ENCODE measurements at places on chromosomes 2 and 18. TPM values are rescaled to one million over a fixed set of nuclear protein-coding genes. Genes with fewer than 3 reads are reported as not detected.

DNA sequence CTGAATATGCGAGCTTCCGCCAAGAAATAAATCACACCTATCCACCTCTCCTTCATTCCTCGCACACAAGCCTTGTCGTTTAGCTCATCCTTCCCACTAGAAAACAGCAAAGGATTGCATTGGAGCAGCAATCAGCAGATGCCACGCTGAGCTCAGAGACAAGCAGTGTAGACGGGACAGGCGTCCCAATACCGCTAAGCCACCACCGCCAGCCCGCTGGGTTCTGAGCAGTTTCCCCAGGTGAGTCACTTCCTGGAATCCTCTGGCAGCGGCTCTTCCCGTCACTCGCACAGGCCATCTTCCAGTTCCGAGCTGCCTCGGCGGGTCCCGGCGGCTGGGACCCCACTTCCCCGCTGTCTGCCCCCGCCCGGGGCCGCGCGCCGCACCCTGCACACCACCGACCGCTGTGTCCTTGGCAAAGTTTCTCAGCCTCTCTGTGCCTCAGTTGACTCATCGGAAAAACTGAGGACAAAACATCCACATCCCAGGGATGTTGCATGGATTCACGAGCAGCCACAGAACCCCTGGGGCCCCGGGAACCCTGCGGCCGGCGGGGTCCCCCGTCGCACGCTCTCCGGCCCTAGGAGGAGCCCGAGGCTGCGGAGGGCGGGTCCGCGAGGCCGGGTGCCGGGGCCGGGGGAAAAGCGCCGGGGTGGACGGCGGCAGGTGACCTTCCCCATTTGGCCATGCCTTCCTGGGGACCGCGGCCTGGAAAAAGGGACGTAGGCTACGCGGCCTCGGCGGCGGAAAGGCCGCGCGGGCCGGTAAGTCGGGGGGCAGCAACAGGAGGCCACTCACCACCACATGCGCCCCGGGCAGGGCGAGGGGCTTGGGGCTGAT, 573 bp downstream of the KDSR start:
- H3K27ac ChIP-seq = no peak overlapping the region
- peaks cover 11% of the 10 kb centered on the region for H3K36me3 ChIP-seq
- H3K27me3 ChIP-seq = no peaks in the 10 kb centered on the region

Gene SLC8A1
- total RNA-seq = 4.3 TPM

Gene GLI2
- total RNA-seq = 17.0 TPM

DNA sequence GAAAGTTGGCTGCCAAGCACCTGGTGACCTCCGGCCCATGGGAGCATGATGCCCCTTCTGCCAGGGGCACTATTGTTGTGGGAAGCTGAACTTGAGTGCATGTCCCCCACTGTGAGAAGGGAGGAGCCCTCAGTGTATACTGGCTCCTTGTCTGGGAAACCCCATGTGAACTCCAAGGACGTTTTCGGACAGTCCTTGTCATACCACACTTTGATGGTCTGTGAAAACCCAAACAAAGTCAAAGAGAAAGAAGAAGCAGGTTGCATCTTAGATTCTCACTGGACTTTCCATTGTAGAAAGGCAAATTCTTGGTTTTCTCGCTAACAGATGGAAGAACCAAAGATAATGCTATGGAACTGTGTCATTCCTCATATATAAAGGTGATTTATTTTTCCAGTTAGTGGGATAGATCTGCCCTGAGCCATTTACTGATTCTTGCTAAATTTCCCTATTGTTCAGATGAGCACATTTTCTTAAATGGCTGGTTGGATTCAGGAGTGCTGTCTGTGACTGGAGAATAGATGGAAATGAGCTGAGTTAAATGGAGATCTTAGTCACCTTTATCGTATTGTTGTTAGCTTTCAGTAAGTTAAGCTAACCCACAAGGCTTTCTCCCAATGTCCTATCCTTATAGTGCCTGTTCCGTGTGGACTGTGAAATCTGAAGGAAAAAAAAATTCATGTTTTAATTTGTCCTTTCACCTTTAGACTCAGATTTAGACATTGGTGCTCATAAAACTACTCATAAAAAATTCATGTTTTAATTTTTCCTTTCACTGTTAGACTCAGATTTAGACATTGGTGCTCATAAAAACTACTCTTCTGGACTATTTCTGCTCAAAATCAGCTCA, 166.6 kb downstream of the ACTR3 start:
- no peak overlapping the region for H3K4me3 ChIP-seq
- peaks cover 60% of the 10 kb centered on the region for H3K27me3 ChIP-seq
- DNase-seq = no peak
- no peaks in the 10 kb centered on the region for H3K36me3 ChIP-seq

Gene ZNF396
- 10.4 TPM for total RNA-seq

Gene LRRTM4
- 4.2 TPM for total RNA-seq

GRCh38 chr2:37852585-37853014, 72.5 kb upstream of the RMDN2 start:
- H3K36me3 ChIP-seq = no peaks in the 10 kb centered on the region
- no peaks in the 10 kb centered on the region for H3K27me3 ChIP-seq
- no peak for DNase-seq
- no peak overlapping the region for H3K27ac ChIP-seq
- H3K4me3 ChIP-seq = no peak overlapping the region

DNA sequence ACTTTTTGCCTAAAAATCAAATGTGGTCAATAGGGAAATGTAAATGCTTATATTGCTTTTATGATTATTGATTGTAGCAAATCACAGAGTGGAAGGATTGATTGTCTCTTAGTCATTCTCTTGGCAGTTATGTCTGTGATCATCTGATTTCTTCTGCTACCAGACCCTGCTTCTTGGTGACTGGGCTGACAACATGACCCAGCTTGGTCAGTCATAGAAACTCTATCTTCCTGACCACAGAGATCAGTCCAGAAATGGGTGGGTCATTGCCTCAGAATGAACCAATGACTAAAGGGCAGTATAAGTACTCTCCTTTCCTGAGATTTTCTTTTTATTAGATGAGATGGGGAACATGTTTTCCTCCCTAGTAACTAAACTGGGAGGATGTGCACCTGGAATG, 87.6 kb downstream of the MAIP1 start:
- no peak overlapping the region for H3K27ac ChIP-seq
- no peaks in the 10 kb centered on the region for H3K27me3 ChIP-seq
- H3K4me1 ChIP-seq = no peaks in the 10 kb centered on the region
- H3K36me3 ChIP-seq = no peaks in the 10 kb centered on the region
- H3K4me3 ChIP-seq = peak overlapping the region; percentile 46

Gene LRATD1
- total RNA-seq = 1.1 TPM

DNA sequence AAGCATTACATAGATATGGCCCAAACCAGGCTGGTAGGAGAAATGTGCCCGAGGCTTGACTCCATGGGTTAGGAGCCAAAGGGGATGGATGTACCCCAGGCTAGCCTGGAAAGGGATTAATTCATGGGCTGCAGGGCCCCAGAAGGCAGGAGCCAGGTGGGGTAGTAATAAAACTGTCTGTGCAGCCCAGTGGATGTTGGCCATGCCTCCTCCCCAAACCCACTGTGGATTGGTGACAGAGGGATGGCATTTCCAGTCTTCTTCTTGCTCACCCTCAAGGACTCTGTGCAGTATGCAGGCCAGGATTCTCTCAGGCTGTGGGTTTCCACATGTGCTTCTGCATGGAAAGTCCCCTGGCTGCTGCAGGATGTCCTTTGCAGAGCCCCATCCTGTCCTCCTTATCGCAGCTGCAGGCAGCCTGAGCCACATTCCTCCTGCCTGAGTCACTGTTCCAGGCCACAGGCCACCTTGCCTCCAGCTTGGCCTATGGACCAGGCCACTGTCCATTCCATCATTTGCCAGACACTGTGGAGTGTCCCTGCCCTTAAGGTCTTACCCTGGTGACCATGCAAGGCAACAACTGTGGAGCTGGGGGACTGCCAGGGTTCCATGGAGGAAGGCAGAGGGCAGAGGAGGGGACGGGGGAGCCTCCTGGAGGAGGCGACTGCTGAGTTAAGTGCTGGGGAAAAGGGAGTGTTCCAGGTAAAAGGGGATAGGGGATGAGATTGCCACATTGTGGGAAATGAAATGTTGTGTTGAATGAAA, 38.9 kb downstream of the INO80C start:
- no peaks in the 10 kb centered on the region for H3K27me3 ChIP-seq
- no peak overlapping the region for H3K4me3 ChIP-seq
- H3K36me3 ChIP-seq = no peaks in the 10 kb centered on the region
- H3K4me1 ChIP-seq = peaks cover 9% of the 10 kb centered on the region
- H3K27ac ChIP-seq = no peak overlapping the region

Measured in endodermal cell (in vitro differentiated cells).